ENCODE measurements at places on chromosomes 2 and 18.

DNA sequence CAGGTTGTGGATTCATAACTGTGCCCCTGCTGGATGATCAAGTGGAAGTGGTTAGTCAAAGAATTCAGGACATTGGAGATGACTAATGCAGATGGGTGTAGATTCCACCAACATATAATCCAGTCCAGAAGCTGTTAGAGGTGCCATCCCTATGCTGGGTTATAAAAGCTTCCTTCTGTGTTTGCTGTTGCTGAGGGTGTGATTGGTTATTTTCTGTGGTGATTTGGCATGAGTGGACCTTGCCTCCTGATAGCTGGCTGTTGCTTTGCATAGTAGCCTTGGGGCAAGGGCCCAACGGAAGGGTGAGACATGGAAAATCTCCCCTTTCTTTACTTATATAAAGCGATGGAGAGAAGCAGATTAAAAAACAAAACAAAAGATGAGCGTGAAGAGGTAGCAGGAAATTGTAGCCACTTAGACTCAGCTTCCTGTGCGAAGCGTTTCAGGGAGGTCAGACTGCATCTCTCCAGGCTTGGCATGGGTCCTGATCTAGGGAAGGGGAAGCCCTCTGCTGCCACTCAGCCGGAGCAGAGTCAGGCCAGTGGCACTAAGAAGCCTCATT lies 190.4 kb downstream of the FMNL2 start:
- no peak for DNase-seq

DNA sequence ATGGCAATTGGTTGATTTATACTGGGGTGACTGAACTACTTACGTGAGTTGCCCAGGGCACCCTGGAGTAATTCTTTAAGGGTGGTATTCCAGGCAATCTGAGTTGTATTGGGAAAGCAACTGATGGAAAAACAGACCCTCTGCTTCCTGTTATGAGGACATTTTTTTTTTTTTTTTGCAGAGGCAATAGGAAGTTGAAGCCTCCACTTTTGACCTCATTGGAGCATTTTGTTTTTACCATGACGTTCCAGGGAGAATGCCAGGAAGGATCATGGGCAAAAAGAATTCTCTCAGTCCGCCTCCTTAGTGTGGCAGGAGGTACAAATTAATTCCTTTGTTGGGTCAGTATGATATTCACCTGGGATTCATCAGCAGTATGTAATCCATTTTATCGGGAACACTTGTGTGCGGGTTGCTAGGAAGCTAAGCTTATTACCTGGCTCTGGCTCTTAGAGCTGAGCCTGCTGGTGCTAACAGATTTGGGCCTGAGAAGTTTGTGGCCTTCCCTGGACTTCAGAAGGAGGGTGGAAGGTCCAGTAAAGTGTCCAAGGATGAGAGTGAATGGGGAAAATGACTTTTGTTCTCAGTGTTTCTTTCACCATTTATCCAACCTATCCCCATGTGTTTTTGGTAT lies 272.9 kb upstream of the EPAS1 start:
- no peak for DNase-seq

GRCh38 chr2:233399306-233400225 lies 45.3 kb downstream of the DGKD start:
- peak; percentile 52 for DNase-seq

- no peak for DNase-seq
Observed at GRCh38 chr18:582465-582864, 2.3 kb downstream of the CETN1 start.

DNA sequence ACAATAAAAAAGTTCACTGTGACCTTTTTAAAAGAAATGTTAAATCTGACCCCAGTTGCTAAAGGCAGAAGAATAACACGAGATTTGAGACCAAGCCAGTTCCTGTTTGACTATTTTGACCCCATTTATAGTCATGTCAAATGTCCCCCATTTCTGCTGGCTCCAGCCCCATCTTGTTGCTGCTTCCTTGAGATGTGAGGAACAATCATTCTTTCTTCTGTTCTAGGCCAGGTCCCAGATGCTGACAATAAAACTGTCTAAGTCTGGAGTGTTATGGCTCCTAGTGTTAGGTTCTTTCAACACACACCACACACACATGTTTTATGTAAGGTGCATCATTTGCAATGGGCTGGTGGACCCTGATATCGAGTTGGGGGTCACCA lies 92.0 kb upstream of the CYP1B1 start:
- DNase-seq, result no peak

- no peak for DNase-seq
Observed at GRCh38 chr2:208983486-208983885, 440.4 kb upstream of the MAP2 start.

- no peak for DNase-seq
Observed at GRCh38 chr2:12935796-12936195, 219.1 kb downstream of the TRIB2 start.

DNA sequence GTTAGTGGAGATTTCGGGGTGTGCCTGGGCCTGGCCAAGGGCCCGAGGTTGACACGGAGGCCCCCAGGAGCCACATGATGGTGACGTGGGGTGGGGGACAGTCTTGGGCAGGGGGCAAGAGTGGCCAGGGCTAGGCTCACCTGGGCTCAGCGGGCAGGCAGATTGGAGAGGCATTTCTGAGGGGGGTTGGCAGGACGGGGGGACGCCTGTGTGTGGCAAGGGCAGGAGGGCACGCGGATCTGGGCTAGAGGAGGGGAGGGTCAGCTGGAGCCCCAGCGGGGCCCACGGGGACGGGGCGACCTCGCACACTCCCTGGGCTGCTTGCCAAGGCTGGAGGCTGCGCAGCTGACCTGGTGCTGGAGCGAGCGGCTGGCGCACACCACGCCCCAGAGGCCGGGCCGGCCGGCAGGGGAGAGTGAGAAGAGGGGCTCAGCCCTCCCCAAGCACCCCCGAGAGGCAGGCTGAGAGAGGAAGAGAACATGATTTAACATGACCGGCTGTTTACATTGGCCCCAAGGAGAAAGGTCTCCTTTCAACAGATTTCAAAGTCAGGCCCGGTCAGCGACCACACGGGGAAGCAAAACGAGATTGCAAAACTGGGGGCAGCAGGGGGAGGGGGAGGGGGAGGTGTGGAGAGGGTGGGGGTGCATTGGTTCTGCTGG lies 38.0 kb upstream of the SNED1 start:
- no peak for DNase-seq

GRCh38 chr2:224283466-224283965 lies 118.4 kb downstream of the FAM124B start:
- no peak for DNase-seq

GRCh38 chr2:29931818-29932217 lies 10.4 kb upstream of the ALK start:
- DNase-seq, result no peak

GRCh38 chr2:231666171-231667095 lies 41.9 kb upstream of the PTMA start:
- DNase-seq, result no peak

DNA sequence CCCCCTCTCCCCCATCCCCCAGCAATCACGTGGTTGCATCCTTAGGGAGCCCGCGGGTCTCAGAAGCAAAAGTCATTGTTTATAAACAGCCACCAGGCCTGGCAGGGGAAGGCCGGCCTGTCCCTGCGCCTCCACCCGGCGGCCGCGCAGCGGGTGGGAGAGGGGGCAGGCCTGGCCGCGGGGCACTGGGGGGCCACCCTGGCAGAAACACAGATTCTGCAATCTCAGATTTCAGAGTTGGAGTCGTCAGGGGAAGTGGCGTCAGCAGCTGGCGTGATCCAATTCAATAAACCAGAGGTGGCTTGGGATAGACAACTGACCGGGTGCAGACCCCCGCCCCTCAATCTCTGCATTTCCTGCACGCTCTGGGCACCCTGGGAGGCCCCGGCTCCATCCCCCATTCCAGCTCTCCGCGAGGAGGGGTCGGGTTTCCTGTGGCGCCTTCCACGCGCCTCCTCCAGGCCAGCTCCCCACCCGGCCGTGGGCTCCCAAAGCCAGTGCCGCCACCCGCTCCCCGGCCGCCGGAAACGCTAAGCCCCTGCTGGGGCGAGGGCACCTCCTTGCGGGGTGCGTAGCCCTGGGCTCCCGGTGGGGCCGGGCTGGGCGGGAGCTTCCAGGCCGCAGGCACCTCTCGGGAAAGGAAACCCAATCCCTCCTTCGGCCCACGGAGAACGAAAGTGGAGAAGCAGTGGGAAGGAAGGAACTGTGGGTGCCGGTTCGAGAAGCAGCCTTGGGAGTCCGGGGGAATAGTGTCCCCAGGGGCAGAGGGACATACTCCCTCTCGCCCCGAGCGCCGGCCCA lies 1.1 kb downstream of the BIN1 start:
- DNase-seq, result no peak

DNA sequence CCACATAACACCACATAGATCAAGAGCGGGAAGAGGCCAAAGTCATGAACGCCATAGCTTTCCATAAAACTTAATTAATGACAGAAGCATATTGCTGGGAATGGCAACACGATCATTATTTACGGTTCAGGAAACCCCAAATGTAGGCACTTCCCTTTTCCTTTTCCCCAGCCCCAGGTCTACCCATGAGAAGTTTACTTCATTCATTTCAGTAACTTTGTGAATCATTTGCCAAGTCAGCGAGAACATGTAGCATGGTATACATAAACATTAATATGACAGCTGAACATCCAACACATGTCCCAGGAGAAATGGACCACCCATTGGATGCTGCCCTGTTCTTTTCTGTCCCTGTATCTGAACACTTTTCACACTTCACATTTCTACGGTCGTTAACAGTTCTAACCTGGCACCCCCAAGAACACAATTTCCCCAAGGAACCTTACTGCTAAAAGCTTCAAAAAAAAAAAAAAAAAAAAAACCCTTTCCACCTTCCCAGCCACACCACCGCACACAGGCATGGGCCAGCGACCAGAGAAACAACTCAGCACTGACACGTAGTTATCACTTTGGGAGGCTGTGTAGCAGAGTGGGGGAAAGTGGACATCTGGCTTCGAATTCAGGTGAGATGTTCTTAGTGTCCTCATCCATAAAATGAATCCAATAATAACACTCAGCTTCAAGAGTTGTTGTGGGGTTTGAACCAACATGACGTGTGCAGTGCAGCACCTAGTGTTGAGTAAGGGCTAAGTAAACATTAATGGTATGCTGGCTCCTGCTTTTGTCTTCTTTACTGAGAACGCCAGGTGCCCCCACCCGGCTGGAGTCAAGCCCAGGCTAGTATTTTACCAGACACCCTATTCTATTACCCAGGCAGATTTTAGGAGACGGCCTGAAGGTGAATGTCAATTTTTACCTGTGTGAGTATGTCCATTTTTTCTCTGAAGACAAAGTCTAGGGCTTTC lies 371.5 kb downstream of the LNPK start:
- no peak for DNase-seq

- DNase-seq, result no peak
Observed at GRCh38 chr2:222844323-222844722, 16.5 kb upstream of the ACSL3 start.

- no peak for DNase-seq
Observed at GRCh38 chr2:68417926-68418325, 49.2 kb downstream of the FBXO48 start.

DNA sequence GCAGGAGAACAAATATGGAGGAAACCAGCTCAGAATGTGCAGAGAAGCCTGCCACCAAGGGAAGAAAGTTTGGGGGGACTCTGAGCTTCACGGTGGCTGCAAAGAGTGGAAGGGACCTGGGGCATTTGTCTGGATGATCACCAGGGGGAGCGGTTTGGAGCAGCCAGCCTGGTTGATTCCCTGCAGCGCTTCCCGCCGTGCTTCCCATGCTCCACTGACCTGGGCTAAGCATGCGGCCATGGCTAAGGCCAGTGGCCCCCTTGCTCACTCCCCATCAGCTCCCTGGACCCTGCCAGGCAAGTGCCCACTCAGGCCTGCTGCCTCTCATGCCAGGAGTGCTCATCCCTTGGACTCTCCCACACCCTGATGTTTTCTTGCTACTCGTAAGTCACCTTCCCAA lies 27.0 kb downstream of the NTSR2 start:
- no peak for DNase-seq

DNA sequence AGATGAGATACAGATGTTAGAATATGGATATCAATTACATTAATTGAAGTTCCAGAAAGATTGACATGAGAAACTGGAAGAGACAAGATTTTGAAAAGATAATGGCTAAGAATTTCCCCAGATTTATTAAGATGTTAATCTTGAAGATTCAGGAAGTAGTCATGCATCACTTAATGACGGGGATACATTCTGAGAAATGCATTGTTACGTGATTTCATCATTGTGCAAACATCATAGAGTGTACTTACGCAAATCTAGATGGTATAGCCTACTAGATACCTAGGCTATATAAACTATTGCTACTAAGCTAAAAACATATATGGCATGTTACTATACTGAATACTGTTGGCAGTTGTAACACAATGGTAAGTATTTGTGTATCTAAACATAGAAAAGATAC lies 6.8 kb upstream of the CHMP3 start:
- DNase-seq, result no peak

DNA sequence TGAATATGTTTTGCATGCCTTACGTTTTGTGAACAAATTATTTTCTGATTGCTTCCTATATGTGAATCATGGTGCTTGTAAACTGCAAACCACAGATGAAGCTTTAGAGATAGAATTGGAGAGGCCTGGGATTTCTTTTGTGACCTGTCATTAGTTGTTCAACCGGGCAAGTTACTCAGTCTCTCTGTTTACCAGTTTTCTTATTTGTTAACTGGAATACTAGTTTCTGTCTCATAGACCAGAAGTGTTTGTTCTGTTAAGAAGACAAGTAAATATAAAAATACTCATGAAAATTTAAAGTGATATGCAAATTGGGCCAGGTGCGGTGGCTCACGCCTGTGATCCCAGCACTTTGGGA lies 27.3 kb downstream of the DGKD start:
- DNase-seq, result no peak

- DNase-seq, result no peak
Observed at GRCh38 chr2:75099521-75099922, 99.8 kb downstream of the TACR1 start.

DNA sequence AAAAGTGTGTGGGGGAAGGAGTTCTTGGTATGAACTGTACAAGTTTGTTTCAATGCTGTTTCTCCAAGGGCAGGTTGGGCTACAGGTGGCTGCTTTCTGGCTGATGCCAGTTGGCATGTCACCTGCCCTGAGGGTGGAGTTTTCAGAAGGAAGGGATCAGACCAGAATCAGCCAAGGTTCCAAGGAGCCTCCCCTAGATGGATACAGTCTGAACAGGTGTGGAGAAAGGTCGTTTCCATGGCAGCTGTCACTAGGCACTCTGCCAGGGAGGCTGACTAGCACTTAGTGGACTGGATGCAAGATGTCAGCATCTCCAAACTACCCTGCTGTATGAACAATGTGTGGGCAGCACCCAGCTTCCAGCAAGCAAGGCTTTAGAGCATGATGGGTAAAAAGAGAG lies 444.4 kb upstream of the HNRNPA3 start:
- no peak for DNase-seq

GRCh38 chr2:163595028-163595427 lies 140.8 kb downstream of the FIGN start:
- DNase-seq, result no peak

GRCh38 chr18:49608366-49609255 lies 46.8 kb downstream of the LIPG start:
- DNase-seq, result no peak

- DNase-seq, result no peak
Observed at GRCh38 chr2:36052819-36053218, 302.8 kb upstream of the CRIM1 start.

GRCh38 chr2:68741238-68741637 lies 6.6 kb downstream of the ARHGAP25 start:
- DNase-seq, result peak; percentile 37
